CD8-positive, alpha-beta memory T cell (primary cell): ENCODE measurements at places on chromosomes 4 and X.

- DNase-seq: no peak
These were observed 24.2 kb downstream of the GPC4 start for GRCh38 chrX:133391111-133391510.

DNA sequence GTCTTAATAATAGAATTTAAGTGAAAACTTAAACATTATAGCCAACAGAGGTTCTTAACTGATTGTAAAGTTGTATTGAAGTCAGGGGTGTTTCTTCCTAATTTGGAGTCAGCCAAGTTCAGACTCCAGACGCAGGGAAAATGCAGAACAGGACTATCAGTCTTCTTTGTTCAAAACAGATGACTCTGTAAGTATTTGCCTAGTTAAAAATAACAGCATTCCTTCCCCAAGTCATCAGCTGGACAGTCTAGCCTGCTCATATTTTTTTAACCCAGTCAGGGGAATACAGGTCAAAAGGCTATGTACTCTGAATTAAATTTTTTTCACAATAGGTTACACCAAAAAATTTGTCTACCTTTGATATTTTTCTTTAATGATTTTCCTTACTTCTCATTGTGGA, 73.8 kb upstream of the DCLK2 start:
- DNase-seq: no peak

DNA sequence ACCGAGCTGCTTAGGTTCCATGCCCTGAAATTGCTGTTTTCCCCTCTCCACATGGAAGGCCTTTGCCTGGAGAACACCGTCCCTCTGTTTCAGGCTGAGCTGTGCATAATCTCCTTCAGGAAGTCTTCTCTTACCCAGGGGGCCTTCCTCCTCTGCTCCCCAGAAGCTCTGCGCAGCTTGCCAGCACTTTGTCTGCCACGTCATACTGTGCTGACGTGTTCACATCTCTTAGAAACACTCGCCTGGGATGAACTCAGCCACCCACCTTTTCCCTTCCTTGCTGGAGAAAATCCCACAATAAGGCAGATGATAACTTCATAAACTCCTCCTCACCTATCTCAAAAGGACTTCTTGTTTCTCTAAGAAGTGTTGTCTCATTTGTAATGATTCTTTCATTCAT, 110.7 kb downstream of the ARHGAP10 start:
- DNase-seq: no peak

DNA sequence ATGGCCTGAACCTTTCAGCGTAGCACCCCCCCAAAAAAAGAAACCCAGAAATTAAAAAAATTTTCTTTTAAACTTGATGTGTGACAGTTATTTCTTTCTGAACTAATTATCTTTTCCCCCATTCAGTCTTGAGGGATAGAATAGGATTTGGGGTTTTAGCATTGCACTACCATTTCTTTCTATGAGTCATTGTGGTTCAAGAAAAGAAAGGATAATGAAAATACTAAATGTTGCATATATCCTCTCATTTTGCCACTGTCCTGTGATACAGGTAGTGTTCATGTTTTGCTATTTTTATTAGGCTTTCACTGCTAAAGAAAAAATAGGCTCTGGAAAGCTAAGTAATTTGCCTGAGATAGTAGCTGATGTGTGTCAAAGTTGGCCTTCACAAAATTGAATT, 39.4 kb upstream of the DCK start:
- no peak for DNase-seq
